Heart left ventricle (tissue), 16 donors: ENCODE measurements at places on chromosomes 1 and 21. TPM values are rescaled to one million over a fixed set of nuclear protein-coding genes. Genes with fewer than 3 reads are reported as not detected.

- no peak for DNase-seq
Observed at GRCh38 chr1:29032841-29033240, 90.9 kb downstream of the TMEM200B start.

DNA sequence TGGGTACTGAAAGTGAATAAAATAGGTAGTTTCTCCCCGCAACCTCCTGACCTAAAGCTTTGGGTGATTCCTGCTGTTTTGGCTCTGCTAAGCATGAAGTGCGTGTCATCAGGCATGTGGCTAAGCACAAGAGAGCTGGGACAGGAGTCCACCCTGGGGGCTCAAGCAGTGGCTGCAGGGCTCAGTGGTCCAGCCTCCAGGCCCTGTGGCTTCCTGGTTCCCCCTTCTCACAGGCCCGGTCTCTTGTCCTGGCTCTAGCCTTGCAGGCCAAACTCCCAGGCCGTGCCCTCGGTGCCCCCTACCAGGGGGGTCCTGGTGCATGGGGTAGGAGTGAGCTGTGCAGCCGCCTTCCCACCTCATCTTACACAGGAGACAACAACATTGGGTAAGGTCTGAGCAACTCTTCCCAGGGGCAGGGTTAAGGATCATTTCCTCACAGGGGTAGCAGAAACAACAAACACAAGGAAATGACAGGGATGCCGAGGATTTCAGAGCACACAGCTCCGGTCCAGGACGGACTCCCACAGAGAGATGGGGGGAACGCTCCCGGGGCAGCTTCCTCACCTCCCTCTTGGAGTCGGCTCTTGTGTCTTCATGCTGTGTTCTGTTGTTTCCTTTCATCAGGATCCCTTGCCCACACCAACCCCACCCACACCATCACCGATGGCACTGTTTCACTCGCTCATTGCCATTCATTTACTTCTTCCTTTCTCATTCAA lies 19.8 kb upstream of the SLC2A1 start:
- DNase-seq, result no peak

ANGPTL3 gene
- not detected for total RNA-seq

LCE2A gene
- not detected for total RNA-seq
